ENCODE measurements at places on chromosomes 11 and 22.

- DNase-seq, result no peak
Observed at GRCh38 chr11:1160231-1161101, 2.7 kb downstream of the MUC5AC start.

- DNase-seq, result no peak
Observed at GRCh38 chr11:134596404-134596803, 184.4 kb upstream of the B3GAT1 start.

GRCh38 chr11:123678246-123678645 lies 23.8 kb upstream of the SCN3B start:
- no peak for DNase-seq

- DNase-seq, result no peak
Observed at GRCh38 chr22:39284142-39284980, 35.1 kb downstream of the RPL3 start.

DNA sequence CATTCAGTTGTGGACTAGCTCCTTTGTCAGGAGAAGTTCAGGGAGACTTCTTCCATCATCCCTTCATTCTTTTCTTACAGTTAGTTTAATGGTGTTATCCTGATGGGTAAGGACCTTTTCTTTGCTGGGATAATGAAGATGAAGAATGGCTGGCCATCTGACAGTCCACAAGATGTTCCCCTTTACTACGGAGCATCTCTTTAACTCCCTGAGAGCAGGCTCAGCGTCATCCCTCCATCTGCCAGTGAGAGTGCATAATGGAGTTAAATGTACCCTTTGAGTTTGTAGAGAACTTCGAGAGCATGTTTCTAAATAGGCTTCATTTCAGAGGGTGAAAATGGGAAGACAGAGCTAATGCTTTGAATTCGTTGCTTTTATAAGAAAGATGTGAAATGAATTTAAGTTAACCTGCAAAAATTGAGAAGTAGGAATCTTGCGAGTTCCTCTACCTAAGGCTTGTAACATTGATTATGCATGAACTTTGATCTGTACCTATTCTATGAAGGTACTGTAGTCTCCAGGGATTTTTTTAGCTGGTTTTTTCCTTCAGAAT lies 1.7 kb downstream of the EP300 start:
- DNase-seq, result no peak
